ENCODE measurements at places on chromosomes 4 and X. TPM values are rescaled to one million over a fixed set of nuclear protein-coding genes. Genes with fewer than 3 reads are reported as not detected.

Gene CT55
- not detected for total RNA-seq

Gene BEX1
- total RNA-seq = 1.5 TPM

- no peak for ATAC-seq
Measured at GRCh38 chr4:102527695-102528283, 26.6 kb downstream of the NFKB1 start.

Gene TEX11
- not detected for total RNA-seq

- ATAC-seq = no peak
Measured at GRCh38 chrX:3244203-3244743, 102.2 kb downstream of the MXRA5 start.

DNA sequence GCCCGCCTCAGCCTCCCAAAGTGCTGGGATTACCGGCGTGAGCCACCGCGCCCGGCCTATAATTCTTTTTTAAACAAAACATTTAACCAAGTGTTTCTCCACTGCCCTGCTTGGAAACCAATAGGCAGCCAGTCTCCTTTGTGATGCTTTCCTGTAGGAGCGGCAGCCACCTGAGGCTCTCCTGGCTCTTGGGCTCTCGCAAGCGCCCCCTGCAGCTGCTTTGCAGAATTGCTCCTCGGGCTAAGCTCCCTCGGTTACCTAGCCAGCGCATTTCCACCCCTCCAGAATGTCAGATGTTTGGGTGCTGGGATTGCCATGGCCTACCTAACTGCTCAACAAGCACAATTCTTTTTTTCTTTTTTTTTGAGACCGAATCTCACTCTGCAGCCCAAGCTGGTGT lies 7.7 kb downstream of the S100P start:
- no peak for ATAC-seq

Gene EFHC2
- total RNA-seq = 2.7 TPM

Gene MAGEA12
- total RNA-seq = not detected

Data from gastroesophageal sphincter (tissue), 4 donors.